ENCODE measurements at places on chromosomes 2 and 18.

GRCh38 chr2:221853297-221853696, 281.2 kb upstream of the EPHA4 start:
- DNase-seq: no peak

- no peak for DNase-seq
These were observed 33.8 kb downstream of the TRIP12 start for GRCh38 chr2:229888031-229888430.

DNA sequence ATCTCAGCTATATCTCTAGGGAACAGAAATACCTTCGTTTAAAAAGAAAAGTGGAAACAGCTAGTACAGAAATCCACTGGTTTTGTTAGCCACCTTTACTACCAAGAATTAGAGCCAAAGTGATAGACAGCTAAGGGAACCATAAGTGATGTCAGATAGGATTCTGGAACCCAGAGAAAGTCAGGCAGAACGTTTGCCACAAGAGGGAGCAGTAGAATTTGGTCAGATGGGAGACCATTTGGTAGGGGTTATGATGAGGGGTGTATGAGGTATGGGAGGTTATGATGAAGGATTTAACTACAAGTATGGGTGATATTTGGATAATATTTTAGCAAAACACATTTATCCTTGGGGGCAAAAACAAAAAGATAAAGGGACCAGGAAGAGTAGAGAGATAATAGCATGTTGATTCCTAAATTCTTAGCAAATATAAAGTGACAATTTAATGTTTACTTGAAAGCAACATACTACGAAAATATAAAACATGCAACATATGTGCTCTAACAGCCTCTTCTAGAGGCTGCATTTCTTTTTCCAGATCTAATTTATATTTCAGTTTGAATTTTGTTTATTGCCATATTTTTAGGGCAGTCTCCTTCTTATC, 3.3 kb downstream of the SLC8A1 start:
- no peak for DNase-seq

- DNase-seq: no peak
These were observed 531.5 kb downstream of the TNS1 start for GRCh38 chr2:217471319-217471718.

DNA sequence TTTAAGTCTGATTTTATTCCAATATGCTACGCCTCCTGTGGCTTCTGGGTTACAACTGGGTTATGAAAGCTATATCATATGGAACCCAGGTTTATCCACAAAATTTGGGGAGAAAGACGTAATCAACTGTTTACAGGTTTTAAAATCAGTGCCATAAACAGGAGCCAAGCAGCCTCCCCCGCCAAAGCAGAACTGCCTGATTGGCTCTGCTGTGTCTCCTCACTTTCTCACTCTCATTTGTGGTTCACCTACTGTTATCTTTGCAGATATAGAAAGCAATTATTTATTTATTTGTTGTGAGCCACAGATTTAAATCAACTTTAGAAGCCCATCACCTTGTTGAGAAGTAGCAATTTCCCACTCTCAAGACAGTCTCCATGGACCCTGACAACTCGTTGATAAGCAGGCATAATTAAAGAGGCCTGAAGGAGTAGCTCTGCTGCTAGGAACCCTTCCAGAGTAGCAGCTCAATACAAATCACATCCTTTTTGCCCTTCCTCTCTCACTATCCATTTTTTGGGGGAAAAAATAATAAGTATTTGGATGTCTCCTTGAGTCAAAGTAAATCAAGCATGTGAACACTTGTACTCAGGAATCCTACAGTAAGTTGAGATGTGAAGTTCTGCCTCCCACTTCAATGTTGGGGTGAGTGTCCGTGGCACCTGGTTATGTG, 191.0 kb upstream of the CCDC150 start:
- DNase-seq: no peak

All from cortex of kidney (tissue), 1 donor.